ENCODE measurements at places on chromosomes 11 and 22.

- peak; percentile 42 for DNase-seq
Measured at GRCh38 chr11:123261345-123262106, 66.5 kb upstream of the CLMP start.

DNA sequence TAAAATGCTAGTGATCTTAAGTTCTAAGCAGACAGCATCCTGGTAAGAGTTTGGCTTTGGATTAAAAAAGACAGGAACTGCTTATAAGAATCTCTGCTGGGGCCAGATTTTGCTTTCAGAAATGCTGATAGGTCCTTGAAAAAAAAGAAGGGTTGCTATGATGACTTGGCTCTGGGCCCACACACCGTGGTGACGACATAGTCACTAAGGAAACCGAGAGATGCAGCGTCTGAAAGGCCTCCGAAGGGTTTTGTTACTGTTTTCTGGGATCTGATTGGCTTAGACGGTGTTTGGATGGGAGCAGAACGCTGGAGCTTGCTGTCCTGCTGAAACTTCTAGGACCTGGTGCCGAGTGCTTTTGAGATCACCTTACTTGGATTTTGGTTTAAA is 8.4 kb downstream of the FAM118A start:
- DNase-seq = peak; percentile 76

GRCh38 chr11:45795379-45795778 is 9.6 kb upstream of the SLC35C1 start:
- no peak for DNase-seq

DNA sequence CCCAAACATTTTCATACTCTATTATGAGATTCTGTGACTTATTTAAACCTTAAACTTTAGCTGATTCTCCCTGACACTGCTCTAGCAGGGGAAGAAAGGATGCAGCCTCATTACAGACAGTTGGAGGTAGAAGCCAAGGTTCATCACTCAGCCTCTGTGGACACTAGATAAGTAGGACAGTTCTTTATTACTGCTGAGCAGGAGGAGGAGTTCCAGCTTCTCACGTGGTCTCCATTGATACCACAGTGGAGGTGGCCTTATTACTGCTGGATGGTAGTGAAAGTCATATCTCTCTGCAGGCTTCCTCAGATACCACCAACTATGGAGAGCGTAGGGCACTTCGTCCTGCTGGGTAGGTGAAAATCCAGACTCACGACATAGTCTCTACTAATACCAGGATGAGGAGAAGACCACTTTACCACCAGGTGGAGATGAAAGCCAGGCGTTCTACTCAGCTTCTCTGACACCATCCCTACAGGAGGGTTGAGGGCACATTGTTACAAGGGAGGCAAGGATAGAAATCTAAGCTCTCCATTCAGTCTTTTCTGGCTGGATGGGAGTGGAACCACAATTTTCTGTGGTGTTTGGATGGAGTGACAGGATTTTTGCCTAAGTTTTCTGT is 13.1 kb upstream of the ANGPTL5 start:
- no peak for DNase-seq

DNA sequence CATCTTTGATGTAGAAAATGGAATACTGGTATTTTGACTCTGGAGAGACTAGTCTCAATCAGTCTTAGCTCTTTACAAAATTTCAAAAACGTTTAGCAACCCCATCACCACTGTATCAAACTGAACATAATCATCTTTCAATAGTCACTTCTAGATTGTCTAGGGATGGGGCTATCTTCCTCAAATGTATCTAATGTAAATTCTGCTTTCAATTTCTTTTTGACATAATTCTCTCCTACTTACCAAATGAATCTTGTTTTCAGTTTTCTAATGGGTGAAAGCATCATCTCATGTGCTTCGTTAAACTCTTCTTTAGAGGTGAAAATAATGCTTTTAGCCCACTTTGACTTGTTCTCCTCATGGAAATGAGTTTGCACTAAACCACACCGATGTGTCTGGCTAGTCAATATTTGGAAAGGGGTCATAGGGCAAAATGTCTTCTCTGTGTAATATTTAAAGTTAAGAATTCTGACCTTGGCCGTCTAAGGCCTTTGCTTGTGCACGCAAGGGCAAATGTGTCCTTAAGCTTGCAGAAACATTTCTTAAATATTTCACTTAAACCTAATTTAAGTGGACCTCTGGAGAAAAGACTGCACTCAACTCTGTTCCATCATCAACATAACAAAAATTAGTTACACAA is 5.2 kb downstream of the SIK3 start:
- no peak for DNase-seq

DNA sequence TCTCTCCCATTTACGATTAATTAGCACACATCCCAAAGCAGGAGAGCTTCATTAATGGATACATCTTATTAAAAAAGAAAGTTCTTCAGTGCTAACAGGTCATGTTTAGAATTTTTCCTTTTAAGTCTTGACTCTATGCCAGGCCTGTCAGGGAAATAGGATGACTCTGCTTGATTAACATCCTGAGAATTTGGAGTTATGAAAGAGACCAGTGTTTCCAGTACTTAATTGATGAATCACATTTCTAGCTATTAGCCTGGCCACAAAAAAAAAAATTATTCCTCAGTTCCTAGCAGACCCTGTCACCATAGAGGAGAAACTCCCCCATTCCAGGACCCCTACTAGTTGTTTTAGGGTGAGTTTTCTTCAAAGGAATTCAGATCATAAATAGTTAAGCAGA is 23.6 kb upstream of the ME3 start:
- DNase-seq = peak; percentile 64

- no peak for DNase-seq
Measured at GRCh38 chr22:42300259-42301076, 30.0 kb upstream of the TCF20 start.

DNA sequence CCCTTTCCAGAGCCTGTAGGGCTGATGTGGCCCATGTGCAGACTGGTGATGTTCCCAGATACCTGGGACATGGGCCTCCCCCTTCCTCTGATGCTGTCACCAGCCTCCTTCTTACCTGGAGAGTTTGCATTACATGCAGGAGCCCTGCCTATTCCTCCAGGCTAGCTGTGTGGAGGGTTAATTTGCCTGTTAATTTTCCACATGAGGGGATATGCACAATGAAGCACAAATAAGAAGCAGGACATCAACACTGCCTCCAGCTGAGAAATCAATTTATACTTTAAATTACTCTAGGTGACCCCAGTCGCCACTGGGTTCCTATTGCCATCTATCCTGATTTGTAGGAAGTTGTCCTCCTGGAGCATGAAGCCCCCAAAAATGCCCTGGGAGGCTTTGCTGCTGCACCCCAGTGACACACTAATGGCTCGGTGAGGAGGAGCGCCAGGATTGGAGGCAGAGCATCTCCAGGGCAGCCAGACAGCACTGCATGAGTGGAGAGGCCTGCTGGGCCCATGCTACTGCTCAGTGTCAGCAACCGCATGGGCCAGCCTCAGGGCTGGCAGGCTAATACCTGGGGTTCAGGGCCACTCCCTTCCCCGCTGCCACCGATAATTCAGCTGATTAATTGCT is 101.6 kb upstream of the USP47 start:
- DNase-seq = no peak

GRCh38 chr22:49359076-49359475 is 468.6 kb downstream of the BRD1 start:
- no peak for DNase-seq

DNA sequence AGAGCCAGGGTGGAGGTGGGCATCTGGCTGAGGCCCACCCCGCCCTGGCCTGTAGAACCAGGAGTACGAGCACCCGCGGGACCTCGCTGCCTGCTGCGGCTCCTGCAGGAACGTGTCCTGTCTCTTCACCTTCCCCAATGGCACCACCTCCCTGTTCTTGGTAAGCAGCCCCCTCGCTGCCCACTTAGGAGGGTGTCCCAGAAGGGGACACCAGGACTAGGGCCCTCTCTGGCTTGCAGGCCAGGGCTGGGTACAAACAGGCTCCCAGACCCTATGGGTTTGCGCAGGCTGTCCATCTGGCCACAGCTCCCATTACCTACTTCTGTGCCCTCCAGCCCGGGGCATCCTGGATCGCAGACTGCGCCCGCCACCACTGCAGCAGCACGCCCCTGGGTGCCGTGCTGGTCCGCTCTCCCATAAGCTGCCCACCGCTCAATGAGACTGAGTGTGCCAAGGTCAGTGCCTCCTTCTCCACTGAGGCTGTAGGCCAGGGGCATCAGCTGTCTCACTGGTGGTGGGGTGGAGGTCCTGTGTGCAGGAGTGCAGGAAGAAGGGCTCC is 77.5 kb upstream of the MYOD1 start:
- no peak for DNase-seq

DNA sequence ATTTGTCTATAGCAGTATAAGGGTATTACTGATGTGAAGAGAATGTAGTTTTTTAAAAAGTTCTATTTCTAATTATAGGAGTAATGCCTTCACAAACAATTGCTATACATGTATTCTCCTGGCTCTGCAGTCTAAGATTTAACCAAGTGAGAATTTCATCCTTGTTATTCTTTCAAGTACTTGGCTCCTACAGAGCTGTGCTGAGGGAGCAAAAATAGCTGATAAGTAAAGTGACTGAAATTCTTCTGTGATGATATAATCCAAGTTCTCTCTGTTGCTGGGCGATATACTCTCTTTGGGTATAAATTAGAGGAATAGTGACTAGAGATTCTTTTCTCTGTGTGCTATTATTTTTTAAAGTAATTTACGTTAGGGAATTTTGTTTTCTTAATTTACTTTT is 68.0 kb downstream of the PGR start:
- peak; percentile 17 for DNase-seq

GRCh38 chr11:12897390-12897789 is 111.7 kb upstream of the RASSF10 start:
- DNase-seq = no peak

All from A172 (cell line).